ENCODE measurements at places on chromosomes 7 and 10.
A peak's percentile ranks its signal among the peaks of the same experiment; 100 is the strongest.

DNA sequence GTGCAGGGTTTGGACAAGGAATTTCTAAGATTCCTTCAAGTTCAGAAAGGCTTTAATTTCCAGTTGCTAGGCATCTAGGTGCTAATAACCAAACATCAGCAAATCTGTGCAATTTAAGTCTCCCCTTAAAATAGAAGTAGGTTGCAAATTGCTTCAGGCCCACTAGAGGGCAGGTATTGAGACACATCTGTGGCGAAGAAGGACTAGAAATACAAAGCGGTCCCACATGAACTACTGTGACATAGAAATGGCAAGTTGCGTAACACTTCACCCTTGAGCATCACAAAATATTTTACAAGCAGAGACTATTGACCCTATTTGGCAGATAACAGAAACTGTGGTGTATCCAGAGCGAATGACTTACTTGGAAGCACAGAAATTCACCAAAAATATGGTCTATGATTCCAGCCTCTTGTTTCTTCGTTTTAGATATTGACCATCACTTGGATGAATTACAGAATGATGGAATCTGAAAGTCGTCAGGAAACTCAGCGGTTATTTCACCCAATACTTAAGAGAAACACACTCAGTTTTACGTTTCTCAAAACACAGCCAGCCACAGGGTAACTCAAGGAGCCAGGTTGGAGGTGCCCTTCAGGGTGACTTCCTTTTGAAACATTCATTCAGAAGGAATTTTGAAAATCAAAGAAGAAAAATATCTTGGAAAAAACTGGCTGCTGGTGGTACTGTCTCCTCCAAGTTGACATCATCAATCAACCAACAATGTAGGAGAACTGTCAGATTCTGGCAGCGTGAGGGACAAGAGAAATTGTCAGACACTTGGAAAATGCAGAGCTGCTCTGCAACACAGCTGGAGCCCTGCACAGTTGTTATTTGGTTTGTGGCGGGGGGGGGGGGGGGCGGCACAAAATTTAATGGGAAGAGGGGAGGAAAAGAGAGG, 256.3 kb upstream of the MINDY3 start:
- no peaks in the 10 kb centered on the region for H3K4me1 ChIP-seq
- no peaks in the 10 kb centered on the region for H3K27me3 ChIP-seq
- DNase-seq: no peak
- no peaks in the 10 kb centered on the region for H3K36me3 ChIP-seq
- no peak overlapping the region for H3K4me3 ChIP-seq

DNA sequence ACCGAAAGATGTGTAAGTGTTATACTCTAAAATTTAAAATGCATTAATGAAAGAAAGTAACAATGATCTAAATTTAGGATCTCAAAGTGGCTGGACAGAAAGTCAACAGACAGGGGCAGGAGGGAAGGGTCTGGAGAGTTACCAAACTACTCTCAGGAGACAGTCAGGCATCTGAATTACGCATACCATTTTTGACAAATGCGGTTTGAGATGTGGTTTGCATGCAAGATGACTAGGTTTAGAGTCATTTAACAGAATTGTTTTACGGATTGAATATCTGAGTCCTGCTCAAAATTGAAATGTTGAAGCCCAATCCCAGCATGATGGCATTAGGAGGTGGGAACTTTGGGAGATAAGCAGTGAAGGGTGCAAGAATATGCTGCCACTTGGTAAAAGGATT, 314.1 kb downstream of the WDR11 start:
- DNase-seq: no peak
- H3K27ac ChIP-seq: no peak overlapping the region
- no peaks in the 10 kb centered on the region for H3K27me3 ChIP-seq
- H3K4me3 ChIP-seq: no peak overlapping the region
- H3K36me3 ChIP-seq: peaks cover 1% of the 10 kb centered on the region
- H3K4me1 ChIP-seq: no peaks in the 10 kb centered on the region

- peaks cover 15% of the 10 kb centered on the region for H3K4me1 ChIP-seq
- no peak for DNase-seq
- peaks cover 2% of the 10 kb centered on the region for H3K36me3 ChIP-seq
- H3K27ac ChIP-seq: no peak overlapping the region
Measured at GRCh38 chr10:30709700-30710358, 80.3 kb upstream of the LYZL2 start.

DNA sequence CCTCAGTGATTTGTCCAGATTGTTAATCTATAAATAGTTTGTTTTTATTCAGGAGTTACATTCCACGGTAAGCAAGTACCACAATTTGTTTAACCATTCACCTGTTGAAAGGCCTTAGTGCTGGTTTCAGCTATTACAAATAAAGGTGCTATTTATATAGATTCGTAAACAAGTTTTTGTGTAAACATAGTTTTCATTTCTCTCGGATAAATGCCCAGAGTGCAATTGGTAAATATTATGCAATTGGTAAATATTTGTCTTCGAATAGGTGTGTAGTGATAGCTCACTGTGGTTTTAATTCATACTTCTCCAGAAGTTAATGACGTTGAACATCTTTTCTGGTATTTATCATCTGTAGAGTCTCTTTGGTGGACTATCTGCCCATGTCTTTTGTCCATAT, 76.4 kb upstream of the RSU1 start:
- no peak overlapping the region for H3K27ac ChIP-seq
- peaks cover 7% of the 10 kb centered on the region for H3K4me1 ChIP-seq
- no peaks in the 10 kb centered on the region for H3K27me3 ChIP-seq

DNA sequence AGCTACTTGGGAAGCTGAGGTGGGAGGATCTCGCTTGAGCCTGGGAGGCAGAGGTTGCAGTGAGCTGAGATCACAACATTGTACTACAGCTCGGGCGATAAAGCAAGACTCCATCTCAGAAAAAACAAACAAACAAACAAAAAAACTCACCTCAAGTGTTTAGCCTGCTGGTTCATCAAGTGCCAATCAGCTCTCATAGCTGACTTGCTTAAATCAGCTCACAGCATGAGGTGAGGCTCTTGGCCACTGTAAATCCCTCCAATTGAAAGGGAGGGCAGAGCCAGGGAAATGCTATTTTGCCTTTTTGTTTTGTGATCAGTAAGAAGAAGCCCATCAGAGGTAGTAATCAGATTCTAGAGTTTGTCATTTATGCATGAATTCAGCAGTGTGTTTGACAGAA, 112.3 kb downstream of the RAB11FIP2 start:
- no peaks in the 10 kb centered on the region for H3K36me3 ChIP-seq
- H3K4me1 ChIP-seq: peaks cover 6% of the 10 kb centered on the region
- no peaks in the 10 kb centered on the region for H3K27me3 ChIP-seq
- H3K27ac ChIP-seq: no peak overlapping the region
- H3K4me3 ChIP-seq: no peak overlapping the region
- no peak for DNase-seq

DNA sequence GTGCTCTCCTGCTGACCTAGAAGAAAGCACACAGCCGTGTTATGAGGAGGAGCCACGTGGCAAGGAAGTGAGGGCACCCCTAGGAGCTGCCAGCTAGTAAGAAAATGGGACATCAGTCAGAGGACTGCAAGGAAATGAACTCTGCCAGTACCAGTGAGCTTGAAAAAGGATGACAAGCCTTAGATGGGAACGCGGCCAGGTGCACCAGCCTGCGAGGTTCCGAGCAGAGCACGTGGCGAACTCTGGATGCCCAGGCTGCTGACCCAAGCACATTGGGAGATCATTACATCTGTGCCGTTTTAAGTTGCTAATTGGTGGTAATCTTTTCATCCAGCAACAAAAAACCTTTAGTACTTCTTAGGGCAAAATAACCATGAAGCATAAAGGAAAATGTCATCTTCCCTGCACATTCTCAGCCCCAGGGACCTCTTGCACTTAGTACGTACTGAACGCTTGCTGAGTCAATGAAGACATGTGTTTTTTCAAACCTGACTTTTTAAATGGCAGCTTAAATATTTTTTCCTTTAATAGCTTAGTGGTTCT, 69.4 kb downstream of the AMZ1 start:
- H3K36me3 ChIP-seq: peaks cover 5% of the 10 kb centered on the region
- H3K27ac ChIP-seq: peak overlapping the region; percentile 63
- peaks cover 36% of the 10 kb centered on the region for H3K4me1 ChIP-seq
- H3K27me3 ChIP-seq: no peaks in the 10 kb centered on the region
- H3K4me3 ChIP-seq: no peak overlapping the region
- DNase-seq: no peak

- H3K4me3 ChIP-seq: peak overlapping the region; percentile 50
- H3K4me1 ChIP-seq: peaks cover 6% of the 10 kb centered on the region
- no peak overlapping the region for H3K27ac ChIP-seq
- peaks cover 3% of the 10 kb centered on the region for H3K36me3 ChIP-seq
- H3K27me3 ChIP-seq: peaks cover 41% of the 10 kb centered on the region
- no peak for DNase-seq
Measured at GRCh38 chr7:157690833-157691585, 354.2 kb downstream of the DNAJB6 start.

DNA sequence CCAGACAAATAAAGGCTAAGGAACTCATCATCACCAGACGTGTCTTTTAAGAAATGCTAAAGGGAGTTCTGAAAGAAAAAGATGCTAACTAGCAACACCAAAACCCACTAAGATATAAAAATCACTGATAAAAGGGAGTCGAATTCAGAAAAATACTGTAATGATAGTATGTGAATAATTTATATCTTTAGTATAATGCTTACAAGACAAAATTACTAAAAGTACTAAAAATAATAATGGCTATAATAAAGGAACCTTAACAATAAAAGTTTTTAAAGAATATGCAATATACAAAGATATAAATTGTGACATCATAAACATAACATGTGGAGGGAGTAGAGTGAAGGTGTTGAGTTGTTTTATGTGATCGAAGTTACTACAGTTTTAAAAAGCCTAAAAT, 28.3 kb downstream of the HPSE2 start:
- DNase-seq: no peak
- H3K36me3 ChIP-seq: no peaks in the 10 kb centered on the region
- no peak overlapping the region for H3K27ac ChIP-seq

DNA sequence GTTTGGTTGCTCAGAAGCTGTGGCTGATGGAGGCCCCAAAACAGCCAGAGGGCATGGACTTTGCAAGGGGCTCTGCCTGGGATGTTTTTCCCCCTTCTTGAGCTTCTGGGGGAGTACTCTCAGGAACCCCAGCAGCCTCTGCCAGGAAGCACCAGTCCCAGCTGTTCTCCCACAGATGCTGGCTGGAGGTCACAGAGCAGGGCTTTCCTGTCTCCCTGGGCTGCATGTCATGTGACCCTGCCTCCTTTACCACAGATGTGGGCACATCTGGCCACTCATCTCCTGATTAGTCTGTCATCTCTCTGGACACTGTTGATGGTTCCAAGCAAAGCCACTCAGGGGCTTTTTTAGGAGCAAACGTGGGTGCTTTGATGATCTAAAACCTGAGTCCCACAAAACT, 136.7 kb downstream of the NEURL1 start:
- peaks cover 6% of the 10 kb centered on the region for H3K4me1 ChIP-seq
- no peaks in the 10 kb centered on the region for H3K27me3 ChIP-seq
- no peak overlapping the region for H3K27ac ChIP-seq
- peaks cover 9% of the 10 kb centered on the region for H3K36me3 ChIP-seq
- DNase-seq: no peak

DNA sequence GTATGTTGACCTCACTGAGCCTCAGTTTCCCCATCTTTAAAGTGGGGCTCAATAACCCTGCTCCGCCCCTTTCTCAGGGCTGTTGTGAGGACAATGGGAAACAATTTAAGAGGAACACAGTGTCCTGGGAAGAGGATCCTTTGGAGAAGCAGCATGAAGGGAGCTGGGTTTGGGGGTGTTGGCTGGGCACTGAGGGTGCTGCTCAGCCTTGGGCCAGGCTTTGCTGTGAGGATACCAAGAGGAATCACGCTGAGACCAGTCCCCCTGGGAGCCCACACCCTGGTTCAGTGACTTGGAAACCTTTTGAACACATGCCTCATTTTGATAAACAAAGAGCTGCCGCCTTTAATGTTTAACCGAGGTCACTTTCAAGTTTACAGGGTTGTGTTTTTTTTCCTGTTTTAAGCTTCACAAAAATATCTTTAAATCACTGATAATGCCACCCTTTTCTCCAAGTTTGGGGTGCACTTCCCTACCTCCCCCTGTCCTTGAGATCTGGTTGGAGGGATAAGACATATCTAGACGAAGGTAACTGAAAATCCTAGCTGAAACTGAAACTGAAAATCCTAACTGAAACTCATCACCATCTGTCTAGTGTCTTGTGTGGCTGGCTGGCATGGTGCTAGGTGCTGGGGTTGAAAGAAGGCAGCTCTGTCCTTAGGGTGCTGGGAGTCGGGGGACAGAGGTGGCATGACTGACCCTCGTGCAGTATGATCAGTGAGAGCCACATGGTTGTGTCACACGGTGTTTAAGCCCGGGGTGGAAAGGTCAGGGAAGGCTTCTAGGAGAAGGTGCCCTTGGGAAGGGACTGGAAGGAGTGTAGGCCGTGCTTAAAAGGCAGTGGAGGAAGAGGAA, 27.7 kb downstream of the ZNF775 start:
- H3K4me3 ChIP-seq: peak overlapping the region; percentile 96
- DNase-seq: no peak
- H3K27me3 ChIP-seq: no peaks in the 10 kb centered on the region
- peaks cover 19% of the 10 kb centered on the region for H3K36me3 ChIP-seq
- peaks cover 35% of the 10 kb centered on the region for H3K4me1 ChIP-seq
- peak overlapping the region; percentile 92 for H3K27ac ChIP-seq

GRCh38 chr10:119190353-119190752, 11.7 kb upstream of the PRDX3 start:
- H3K4me3 ChIP-seq: no peak overlapping the region
- peaks cover 10% of the 10 kb centered on the region for H3K4me1 ChIP-seq
- no peaks in the 10 kb centered on the region for H3K36me3 ChIP-seq
- no peak for DNase-seq
- H3K27me3 ChIP-seq: no peaks in the 10 kb centered on the region

- DNase-seq: no peak
- peaks cover 5% of the 10 kb centered on the region for H3K4me1 ChIP-seq
- H3K27me3 ChIP-seq: peaks cover 43% of the 10 kb centered on the region
- no peak overlapping the region for H3K27ac ChIP-seq
- H3K36me3 ChIP-seq: peaks cover 3% of the 10 kb centered on the region
Measured at GRCh38 chr7:29951206-29951605, 38.4 kb downstream of the SCRN1 start.

DNA sequence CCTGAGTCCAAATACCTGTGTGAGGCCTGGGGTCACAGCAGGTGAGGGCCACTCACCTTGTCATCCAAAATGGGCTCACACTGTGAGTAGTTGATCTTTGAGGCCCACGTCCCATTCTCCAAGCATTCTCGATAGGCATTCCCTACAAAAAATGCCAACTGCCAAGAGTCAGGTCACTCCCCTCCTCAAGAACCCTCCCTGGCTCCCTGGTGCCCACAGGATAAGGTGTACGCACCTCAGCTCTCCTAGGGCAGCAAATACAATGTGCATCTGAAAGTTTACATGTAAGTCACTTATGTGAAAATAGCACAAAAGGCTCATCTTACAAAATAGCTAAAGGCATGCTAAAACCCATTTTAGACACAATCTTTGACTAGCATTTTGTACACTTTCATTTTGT, 15.1 kb downstream of the CRHR2 start:
- H3K27me3 ChIP-seq: peaks cover 4% of the 10 kb centered on the region
- H3K36me3 ChIP-seq: peaks cover 3% of the 10 kb centered on the region

GRCh38 chr7:112896026-112896601, 105.9 kb upstream of the TMEM168 start:
- H3K4me1 ChIP-seq: peaks cover 12% of the 10 kb centered on the region
- H3K36me3 ChIP-seq: peaks cover 6% of the 10 kb centered on the region
- no peak overlapping the region for H3K4me3 ChIP-seq
